ENCODE measurements at places on chromosomes 1 and 21.
A peak's percentile ranks its signal among the peaks of the same experiment; 100 is the strongest.

- no peak for DNase-seq
Observed at GRCh38 chr1:152747831-152748230, 10.0 kb upstream of the KPRP start.

- DNase-seq, result no peak
Observed at GRCh38 chr1:147542569-147542897, 1.2 kb downstream of the BCL9 start.

GRCh38 chr1:146012703-146013558 lies 8.6 kb downstream of the HJV start:
- DNase-seq, result peak; percentile 65

- no peak for DNase-seq
Observed at GRCh38 chr1:99496067-99496466, 149.8 kb upstream of the PALMD start.

GRCh38 chr1:15207031-15207828 lies 39.8 kb upstream of the FHAD1 start:
- DNase-seq, result no peak

DNA sequence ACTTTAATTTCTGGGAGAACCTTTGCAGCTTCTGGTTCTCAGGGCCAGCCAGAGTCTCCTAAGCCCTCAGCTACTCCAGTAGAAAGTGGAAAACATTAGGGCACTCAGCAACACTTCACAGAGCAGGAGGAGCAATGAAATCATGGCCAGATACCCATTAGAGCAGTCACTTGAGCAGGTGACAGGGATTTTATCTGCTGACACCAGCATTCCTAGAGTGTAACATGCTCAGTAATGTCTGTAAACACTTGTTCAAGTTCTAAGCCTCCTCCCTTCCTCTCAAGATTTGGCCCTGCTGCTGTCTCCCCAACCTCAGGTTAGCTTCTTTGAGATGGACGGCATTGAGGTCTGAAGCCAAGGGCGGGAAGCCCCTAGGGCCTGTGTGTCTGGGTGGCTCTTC lies 218.0 kb downstream of the GRIK3 start:
- DNase-seq, result no peak

- no peak for DNase-seq
Observed at GRCh38 chr1:199272139-199272544, 633.3 kb downstream of the PTPRC start.

GRCh38 chr1:246005067-246005466 lies 502.0 kb downstream of the SMYD3 start:
- no peak for DNase-seq

GRCh38 chr1:29826646-29827045 lies 590.3 kb downstream of the PTPRU start:
- DNase-seq, result no peak

GRCh38 chr1:69233463-69233862 lies 334.3 kb upstream of the LRRC7 start:
- DNase-seq, result no peak
